ENCODE measurements at places on chromosomes 5 and 9. TPM values are rescaled to one million over a fixed set of nuclear protein-coding genes. Genes with fewer than 3 reads are reported as not detected.

DNA sequence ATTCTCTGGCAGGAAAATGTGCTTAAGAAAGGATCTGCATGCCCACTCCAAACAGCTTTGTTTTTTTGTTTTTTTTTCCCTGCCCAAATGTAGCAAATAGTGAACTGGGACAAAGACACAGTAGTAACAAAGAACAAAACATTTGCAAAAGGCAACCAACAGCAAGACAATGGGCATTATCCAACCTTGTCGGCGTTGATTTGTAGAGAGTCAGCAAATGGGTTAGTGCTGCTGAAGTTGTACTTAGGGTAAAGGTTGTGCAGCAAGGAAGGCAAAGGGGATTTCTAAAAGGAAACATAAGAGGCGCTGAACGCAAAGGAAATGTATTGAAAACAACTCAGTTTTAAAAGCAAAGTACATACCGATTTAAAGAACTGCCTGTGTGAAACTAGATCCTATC lies 136.2 kb downstream of the MPDZ start:
- no peaks in the 10 kb centered on the region for H3K27me3 ChIP-seq
- no peaks in the 10 kb centered on the region for H3K4me1 ChIP-seq
- no peak overlapping the region for H3K4me3 ChIP-seq
- DNase-seq, result no peak
- H3K27ac ChIP-seq, result no peak overlapping the region

GRCh38 chr9:115213818-115214334 lies 95.9 kb upstream of the TNC start:
- no peaks in the 10 kb centered on the region for H3K4me1 ChIP-seq
- DNase-seq, result no peak
- no peak overlapping the region for H3K4me3 ChIP-seq
- H3K27me3 ChIP-seq, result peaks cover 58% of the 10 kb centered on the region
- H3K36me3 ChIP-seq, result no peaks in the 10 kb centered on the region
- H3K27ac ChIP-seq, result no peak overlapping the region

Gene DELE1
- total RNA-seq, result 51.6 TPM

Gene PRRX2
- 0.66 TPM for total RNA-seq
